GF-D8 (cell line): ENCODE measurements at places on chromosomes 4 and X.

DNA sequence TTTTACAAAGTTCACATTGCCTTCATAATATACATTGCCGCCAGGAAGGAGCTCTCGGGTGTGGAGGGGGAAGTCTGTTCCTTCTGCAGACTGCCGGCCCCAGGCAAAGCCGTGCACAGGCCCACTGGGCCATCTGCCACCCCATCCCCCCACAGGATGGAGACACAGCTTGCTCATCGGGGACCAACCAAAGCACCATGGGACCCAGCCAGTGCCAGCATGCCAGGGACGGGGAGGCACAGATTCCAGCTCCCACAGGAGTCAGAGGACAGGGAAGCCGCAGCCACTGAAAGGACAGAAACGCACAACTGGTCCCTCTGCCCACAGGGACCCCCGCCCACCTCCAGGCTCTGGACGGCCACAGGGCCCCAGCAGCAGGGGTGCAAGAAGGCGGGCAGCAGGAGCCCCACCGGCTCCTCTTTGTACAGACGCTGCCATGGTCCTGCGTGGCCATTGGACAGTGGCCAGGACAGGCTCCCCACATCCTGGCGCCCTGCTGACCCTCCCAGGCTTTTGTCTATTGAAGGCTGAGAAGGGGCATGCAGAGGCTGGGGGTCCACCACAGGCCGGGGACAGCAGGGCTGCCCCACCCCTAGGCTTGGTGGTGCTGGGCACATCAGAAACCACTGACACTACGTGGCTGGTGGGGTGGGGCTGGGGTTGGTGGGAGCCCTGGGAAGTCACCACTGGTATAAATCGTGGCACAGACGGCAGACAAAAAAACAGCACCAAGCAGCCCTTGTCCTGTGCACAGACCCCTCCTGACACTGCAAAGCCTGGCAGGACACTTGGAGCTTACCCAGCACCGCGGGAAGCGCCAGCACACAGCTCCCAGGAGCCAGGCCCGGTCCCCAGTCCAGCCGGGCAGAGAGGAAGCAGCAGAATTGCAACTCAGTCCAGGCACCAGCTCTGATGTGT lies 89.0 kb downstream of the FAM53A start:
- no peak for DNase-seq

DNA sequence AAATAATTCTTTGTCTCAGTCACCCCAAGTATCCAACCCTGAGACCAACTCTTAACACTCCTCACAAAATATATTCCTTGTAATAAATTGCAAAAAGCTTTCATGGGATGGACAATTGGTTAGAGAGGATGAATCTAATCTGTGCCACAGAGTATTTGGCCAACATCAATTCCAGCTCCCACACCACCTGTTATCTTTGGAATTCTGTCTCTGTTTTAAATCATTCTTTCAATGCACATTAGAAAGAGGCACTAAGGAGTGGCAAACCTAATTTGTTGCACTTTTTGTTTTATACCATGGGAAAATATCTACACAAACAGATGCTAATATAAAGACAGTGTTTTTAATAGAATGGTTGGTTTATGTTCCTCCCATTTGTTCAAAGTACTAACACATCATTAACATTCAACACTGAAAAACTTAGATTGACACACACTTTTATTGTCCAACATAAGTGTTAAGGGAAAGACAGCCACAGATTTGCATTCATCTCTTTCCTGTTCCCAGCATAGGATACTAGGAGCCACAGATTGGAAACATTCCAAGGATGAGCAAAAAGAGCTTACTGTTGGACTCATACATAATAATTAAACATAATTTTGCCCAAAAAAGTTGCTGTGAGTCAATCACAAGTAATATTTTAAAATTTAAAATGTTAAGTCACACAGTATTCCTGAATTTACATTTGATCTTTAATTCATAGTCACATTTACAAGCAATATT lies 116.4 kb downstream of the PPA2 start:
- no peak for DNase-seq

GRCh38 chr4:168784786-168785461 lies 225.1 kb downstream of the CBR4 start:
- no peak for DNase-seq

DNA sequence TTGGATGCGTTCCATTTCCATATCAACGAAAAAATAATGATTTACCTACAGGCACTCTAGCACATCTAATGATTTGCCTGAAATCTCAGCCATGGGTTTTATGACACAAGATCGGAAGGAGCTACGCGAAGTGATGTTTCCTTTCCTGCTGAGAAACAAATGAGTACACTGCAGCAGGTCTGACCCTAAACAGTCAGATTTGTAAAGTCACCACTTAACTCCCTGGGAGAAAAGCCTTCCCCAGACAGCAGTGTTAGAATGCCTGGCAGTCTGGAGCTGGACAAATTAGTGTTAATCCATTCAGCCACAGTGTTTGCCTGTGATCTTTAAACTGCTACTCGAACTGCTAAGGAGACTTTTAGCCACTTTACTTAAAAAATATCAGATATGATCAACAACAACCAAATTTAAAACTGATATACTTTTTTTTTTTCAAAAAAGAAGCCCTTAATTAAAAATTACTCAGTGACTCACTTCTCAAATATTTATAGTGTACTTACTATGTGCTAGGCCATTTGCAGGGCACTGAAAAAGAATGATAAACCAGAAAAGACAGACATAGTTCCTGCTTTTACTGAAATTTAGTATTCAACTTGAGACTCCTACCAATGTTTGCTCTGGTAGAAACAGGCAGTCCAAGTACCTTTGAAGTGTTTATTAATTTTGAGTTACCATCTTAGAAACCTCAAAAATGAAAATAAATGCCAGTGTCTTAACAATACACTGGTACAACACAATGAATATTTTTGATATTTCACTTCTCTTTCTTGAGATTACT lies 104.5 kb downstream of the SHISA3 start:
- no peak for DNase-seq

- no peak for DNase-seq
Observed at GRCh38 chrX:109855501-109855900, 122.4 kb upstream of the ACSL4 start.
